ENCODE measurements at places on chromosomes 5 and 9. TPM values are rescaled to one million over a fixed set of nuclear protein-coding genes. Genes with fewer than 3 reads are reported as not detected.

Gene ZNF782
- total RNA-seq: 3.1 TPM

- no peak for DNase-seq
Measured at GRCh38 chr5:114316167-114316566, 45.7 kb upstream of the KCNN2 start.

DNA sequence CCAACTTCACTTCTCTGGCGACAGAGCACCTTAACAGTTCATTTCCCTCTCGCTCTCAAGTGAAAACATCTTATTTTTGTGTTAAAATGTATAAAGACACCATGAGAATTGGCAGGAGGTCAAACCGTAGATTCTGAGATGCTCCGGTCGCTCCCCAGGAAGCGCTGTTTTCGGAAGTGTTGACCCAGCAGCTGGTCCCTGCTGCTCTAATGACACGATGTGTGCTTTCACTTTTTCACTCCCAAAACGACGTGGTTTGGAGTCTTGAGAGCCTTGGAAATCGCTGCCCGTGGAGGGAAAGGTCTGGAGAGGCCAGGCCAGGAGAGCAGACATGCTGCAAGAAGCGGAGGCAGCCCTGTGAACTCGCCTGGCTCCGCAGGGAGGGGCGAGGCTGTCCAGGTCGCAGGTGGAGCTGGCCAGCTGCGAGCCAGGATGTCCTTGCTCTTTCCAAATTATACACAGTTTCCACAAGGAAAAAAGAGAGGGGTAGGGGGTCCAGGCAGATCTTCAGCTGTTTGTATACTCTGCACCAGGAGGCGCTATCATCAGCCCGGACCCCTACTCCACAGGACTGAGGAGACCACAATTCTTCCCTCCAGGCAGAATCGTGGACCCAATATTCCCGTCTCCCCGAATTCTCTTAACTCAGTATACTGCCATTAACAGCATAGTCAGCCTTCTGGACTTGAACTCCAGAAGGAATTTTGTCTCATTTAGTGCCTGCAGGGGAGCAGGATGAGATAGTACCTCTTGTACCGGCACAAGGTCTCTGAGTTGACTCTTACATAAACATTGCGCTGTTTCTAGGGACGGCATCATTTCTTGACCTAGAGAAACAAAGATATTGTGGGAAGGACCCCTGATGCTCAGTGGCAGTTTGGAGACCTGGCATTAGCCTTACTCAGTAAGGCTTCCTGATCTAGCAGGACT is 248.6 kb upstream of the ANKRD55 start:
- DNase-seq: peak; percentile 77

DNA sequence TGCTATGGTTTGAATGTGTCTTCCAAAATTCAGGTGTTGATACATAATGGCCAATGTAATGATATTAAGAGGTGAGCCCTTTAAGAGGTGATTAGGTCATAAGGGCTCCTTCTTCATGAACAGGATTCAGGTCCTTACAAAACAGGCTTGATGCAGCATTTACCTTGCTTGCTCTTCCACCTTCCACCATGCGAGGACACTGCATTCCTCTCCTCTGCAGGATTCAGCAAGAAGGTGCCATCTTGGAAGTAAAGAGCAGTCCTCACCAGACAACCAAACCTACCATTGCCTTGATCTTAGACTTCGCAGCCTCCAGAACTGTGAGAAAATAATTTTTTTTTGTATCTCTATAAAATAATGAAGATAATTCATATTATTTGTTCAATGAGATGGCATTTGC is 314.0 kb upstream of the SMARCA2 start:
- DNase-seq: no peak

- no peak for DNase-seq
Measured at GRCh38 chr5:74889523-74890105, 23.4 kb upstream of the FAM169A start.

Gene EFNA5
- total RNA-seq: 28.5 TPM

Gene PCDHGA2
- 6.2 TPM for total RNA-seq

GRCh38 chr5:161900981-161901380 is 53.1 kb downstream of the GABRA1 start:
- DNase-seq: no peak

GRCh38 chr5:122180146-122180712 is 50.9 kb downstream of the ZNF474 start:
- DNase-seq: no peak

Gene POLE3
- 22.6 TPM for total RNA-seq

GRCh38 chr9:95457769-95458168 is 59.0 kb downstream of the PTCH1 start:
- no peak for DNase-seq

DNA sequence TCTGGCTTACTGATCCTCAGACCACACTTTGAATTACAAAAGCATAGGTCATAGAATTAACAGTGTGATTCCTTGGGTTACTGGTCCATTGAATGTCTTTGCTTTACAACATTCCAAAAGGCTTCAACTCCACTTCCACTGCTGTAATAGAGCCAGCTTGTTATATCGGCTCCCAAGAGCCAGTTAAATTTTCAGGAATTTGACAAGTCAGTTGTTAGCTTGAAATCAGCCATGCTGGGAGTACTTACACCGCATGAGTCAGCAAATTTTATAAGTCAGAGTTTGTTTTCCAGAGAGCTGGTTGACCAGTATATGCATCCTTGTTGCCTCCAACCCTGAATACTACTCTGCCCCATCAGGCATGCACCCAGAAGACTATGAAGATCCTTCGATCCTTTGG is 73.1 kb downstream of the FOXB2 start:
- no peak for DNase-seq

GRCh38 chr9:130426883-130427282 is 17.9 kb upstream of the ASS1 start:
- peak; percentile 67 for DNase-seq

Gene SHC3
- total RNA-seq: 1.1 TPM

Gene KCNV2
- total RNA-seq: not detected

GRCh38 chr9:78112004-78112403 is 80.4 kb upstream of the GNAQ start:
- DNase-seq: no peak

GRCh38 chr5:124537107-124537506 is 209.3 kb downstream of the ZNF608 start:
- no peak for DNase-seq

- DNase-seq: no peak
Measured at GRCh38 chr9:96158909-96159575, 142.9 kb downstream of the HSD17B3 start.

GRCh38 chr5:121897341-121897740 is 45.7 kb downstream of the FTMT start:
- no peak for DNase-seq

- no peak for DNase-seq
Measured at GRCh38 chr9:123863164-123863855, 66.6 kb downstream of the DENND1A start.

- DNase-seq: no peak
Measured at GRCh38 chr9:104836235-104836634, 72.3 kb downstream of the NIPSNAP3B start.

GRCh38 chr9:129014124-129014523 is 14.0 kb downstream of the SH3GLB2 start:
- DNase-seq: no peak

Gene LARP1
- 147 TPM for total RNA-seq

Gene PCDHA8
- total RNA-seq: not detected

GRCh38 chr9:90189306-90189705 is 453.3 kb downstream of the DIRAS2 start:
- no peak for DNase-seq

Gene TXNDC8
- not detected for total RNA-seq

Gene ECSCR
- 21.4 TPM for total RNA-seq

DNA sequence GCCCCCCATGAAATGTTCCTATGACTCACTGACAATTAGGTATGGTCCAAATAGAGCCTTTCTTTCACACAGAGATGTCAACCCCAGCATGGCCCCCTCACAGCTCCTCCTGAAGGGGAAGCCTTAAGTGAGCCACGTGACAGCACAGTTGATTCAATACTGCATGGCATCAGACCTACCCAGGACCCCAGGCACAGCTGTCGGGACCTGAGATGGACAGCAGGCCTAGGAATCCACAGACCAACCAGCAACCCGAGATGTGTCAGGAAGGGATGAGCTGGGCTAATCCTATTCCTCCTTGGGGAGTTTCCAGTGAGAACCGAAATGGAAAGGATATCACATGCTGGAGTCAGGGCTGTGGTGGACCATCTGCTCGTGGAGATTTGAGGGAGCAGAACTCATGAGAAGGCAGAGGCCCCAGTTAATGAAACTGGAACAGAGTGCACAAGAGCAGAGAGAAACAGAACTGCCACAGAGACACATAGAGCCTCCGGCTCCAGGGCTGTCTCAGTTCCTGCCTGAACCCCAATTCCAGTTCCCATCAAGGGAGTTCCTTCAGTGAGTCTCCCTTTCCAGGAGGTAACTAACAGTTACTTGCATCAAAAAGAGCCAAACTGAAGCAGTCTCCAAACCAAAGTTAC is 42.1 kb upstream of the SMIM23 start:
- DNase-seq: no peak

Gene SHROOM1
- 5.0 TPM for total RNA-seq

- no peak for DNase-seq
Measured at GRCh38 chr9:89410641-89411350, 87.1 kb downstream of the SEMA4D start.

DNA sequence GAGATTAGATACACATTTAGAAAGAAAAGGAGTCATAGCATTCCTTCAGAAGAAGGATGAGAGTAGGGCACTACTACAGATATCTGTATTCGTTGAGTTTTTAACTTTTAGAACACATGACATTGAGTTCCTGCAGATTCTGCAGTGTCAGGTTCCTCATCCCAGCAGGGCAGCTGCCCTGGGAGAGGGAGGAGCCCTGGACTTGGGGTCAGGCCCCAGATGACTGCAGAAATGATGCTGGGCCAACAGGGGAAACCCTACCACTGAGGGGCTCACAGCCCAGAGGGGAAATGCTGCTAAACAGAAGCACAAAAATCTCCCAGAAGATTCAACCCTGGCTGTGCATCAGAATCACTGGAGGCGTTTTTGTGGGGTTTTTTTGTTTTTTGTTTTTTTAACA is 68.9 kb upstream of the TAF1L start:
- DNase-seq: no peak

Gene PLEKHG4B
- not detected for total RNA-seq

Measured in Right ventricle myocardium inferior (tissue), 1 donor.